ENCODE measurements at places on chromosomes 5 and 9.

DNA sequence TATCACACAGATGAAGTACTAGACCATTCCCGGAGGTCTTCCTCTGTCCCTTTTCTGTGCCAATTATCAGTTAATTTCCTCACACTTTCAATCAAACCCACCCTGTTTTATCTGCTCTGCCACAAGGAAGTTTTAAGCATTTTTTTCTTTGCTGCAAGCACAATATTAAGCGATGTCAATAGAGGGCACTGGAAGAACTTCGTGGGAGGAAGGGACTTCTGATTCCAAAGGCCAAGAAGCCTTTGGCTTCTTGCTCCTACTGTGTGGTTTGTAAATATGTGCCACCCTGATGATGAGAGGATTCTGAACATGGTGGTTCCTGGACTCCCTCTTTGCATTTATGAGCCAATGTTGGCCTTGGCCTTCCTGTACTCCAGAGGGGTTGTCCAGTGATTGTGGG, 1712.5 kb upstream of the C9orf72 start:
- no peak for DNase-seq

- DNase-seq: no peak
Measured at GRCh38 chr5:127941646-127942045, 141.9 kb upstream of the SLC12A2 start.

- peak; percentile 4 for DNase-seq
Measured at GRCh38 chr5:94849821-94850736, 231.6 kb downstream of the SLF1 start.

DNA sequence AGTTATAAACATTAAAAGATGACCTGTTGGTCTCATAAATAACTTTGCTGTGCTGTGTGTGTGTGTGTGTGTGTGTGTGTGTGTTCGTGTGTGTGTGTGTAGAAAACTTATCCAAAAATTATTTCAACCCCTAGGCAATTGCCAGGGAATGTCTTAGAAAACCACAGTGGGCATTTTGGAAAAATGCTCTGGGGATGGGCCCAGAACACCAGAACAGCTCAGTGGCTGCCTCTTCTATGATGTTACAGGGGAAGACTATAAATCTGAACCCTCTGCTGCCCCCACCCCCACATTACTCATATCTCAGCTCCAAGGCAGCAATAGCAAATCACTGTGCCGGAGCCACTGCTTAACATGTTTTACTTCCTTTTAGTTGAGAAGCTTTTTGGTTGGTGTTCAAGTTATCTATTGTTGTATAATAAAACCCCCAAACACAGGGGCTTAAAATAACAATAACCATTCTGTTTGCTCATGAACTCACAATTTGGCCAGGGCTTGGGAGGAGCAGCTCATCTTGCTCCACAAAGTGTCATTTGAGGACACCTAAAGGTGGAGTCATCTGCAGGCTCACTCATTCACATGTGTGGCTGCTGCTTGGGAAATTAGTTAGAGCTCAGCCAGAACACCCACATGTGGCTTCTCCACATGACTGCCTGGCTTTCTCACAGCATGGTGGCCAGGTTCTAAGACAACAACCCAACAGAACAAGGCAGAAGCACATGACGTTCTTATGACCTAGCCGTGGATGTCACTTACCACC, 40.4 kb downstream of the ACTBL2 start:
- DNase-seq: no peak

DNA sequence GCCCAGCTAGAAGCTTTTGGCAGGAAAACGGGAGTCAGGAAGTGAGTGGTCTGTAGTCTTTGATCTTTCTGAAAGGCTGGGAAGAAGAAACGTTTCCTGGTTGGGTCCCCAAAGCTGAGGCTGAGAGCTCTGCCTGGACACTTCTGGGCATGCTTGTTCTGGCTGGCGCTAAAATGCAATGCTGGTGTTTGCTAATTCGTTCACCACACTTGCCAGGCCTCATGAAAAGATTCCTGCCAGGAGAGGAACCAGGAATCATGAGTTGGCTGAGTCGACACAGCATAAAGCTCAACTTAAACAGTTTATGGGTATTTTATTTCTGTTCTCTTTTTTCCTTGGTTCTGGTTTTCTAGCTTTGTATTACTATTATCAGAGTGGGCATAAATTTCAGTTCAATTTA, 10.7 kb upstream of the PTGR1 start:
- DNase-seq: no peak

GRCh38 chr5:2750758-2751464, 566 bp downstream of the IRX2 start:
- no peak for DNase-seq

DNA sequence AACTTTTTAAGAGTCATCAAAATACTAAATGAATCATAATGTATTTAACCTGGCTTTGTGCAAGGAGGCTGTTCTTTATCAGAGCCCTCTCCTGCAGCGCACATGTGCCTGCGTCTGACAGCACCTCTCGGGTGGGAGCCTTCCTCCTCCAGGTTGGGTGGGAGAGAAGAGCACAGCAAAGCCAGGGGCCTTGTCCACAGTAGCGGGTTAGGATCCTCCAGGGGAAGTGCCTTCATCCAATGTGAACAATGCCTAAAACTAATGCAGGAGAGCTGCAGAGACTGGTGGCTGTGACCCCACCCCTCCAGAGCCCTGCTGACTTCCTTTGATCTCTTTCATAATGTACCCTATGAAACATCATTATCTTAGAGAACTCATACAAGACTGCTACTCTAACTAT, 10.2 kb downstream of the UBE2QL1 start:
- DNase-seq: no peak

- no peak for DNase-seq
Measured at GRCh38 chr5:148848393-148849031, 22.1 kb downstream of the ADRB2 start.

GRCh38 chr5:174327317-174327864, 281.9 kb downstream of the NSG2 start:
- peak; percentile 79 for DNase-seq

- no peak for DNase-seq
Measured at GRCh38 chr9:2624051-2624682, 2.6 kb downstream of the VLDLR start.

DNA sequence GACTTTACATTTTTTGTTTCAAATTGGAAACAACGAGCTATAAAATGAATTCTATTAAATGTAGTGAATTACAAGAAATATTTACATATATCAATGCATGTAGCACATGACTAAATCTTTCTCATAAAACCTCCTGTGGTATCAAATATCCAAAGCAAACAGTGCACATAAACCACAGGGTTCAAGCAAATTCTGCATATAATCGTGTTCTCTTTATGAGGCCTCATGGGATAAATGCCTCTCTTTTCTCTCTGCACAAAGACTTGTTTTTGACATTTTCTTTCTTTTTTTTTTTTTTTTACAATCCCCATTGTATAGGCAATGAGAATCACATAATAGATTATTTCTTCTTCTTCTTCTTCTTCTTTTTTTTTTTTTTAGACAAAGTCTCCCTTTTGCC, 1117.2 kb upstream of the DMAC1 start:
- DNase-seq: no peak
